ENCODE measurements at places on chromosomes 16 and 17.
A peak's percentile ranks its signal among the peaks of the same experiment; 100 is the strongest.

DNA sequence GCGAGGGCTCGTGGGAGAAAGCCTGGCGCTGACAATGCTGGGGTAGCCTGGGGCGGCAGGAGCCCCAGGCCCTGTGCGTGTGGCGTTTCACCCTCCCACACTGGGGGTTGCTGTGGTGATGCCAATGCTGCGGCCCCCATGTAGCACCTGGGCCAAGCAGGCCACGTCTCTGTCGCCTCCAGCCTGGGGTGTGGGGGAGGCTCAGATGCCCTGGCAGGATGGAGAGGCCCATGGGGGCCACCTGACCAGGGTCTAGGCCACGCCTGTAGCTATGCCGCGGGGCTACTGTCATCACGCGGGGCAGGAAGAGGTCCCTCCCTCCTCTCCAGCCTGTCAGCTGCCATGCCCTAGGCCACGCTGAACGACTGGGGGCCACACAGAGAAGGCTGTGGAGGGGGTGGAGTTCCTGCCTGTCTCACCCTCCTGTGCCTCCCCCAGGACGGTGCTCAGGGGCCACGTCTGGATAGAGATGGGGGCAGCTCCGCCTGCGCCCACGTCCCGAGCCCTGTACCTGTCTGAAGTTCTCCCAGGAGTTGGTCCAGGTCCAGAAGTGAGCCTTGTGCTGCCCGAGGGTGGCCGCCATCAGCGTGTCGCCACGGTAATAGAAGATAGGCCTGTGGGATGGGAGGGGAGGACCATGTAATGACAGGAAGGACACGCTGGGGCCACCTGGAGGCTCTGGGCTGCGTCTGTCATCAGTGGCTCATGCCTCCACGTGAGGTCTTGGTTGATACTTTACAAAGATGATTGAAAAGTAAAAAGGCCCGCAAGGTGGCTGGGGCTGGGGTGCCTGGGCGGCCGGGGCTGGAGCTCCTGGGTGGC is 12.7 kb upstream of the APRT start:
- no peak for DNase-seq

GRCh38 chr16:82584553-82585152 is 42.1 kb upstream of the CDH13 start:
- DNase-seq, result peak; percentile 23

DNA sequence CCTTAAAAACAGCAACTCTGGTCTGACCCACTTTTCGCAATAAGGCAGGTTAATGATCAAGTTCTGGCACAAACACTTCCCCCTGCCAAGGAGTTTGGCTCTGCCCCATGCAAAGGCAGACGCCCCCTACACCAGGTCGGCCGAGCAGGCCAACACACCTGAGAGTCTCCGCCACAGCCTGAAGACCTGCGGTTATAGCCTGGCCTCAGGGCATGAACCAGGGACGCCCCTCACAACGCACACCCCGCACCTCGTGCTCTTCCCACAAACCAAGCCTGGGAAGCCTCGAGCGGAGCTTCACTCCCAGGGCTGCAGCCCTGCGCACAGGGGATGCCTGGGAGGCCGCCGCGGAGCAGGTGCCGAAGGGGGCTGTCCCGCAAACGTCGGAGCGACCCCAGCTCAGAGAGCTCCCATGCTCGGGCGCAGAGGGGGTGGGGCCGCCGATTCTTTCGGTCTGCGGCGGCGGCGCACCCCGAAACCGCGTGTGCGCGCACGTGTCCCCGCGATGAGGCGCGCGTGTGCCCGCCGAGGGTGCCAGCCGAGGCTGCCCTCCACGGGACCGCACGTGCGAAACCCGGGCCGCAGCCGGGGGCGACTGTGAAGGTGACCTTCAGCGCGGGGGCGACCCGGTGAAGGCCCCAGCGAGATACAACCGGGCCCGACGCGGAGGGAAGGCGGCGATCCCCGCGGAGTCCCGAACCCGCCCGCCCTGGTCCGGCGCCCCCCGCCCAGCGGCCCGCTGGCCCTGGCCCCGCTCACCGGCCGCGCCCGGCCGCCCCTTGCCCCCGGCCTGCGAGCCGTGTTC is 559 bp downstream of the CLUH start:
- DNase-seq, result no peak

GRCh38 chr16:49365711-49366509 is 7.7 kb upstream of the C16orf78 start:
- no peak for DNase-seq

DNA sequence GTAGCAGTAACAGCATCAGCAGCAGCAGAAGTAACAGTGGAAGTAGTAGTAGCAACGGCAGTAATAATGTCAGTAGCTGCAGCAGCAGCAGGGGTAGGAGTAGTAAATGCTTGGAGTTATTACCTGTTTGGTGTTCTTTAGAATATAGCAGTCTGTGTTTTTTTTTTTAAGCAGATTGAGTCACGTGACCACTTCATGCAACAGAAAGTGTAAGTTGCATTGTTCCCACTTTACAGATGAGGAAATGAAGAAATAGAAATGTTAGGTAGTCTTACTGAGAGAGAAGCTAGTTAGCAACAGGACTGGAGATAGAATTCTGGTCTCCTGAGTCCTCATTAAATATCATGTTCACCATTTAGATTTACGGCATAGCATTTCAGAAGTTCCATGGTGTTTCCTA is 358.2 kb downstream of the HAPSTR1 start:
- no peak for DNase-seq

All from Ammon's horn (tissue), 1 donor.